A172 (cell line): ENCODE measurements at places on chromosomes 1 and 21. TPM values are rescaled to one million over a fixed set of nuclear protein-coding genes. Genes with fewer than 3 reads are reported as not detected.

TRIM17 gene
- total RNA-seq = not detected in 2 replicates

LYPD8 gene
- 0.46 and 1.4 TPM in 2 replicates for total RNA-seq

OR2L13 gene
- not detected in 2 replicates for total RNA-seq

FAM20B gene
- 44.5 and 51.7 TPM in 2 replicates for total RNA-seq

KRTAP27-1 gene
- total RNA-seq = not detected in 2 replicates

APOBEC4 gene
- total RNA-seq = not detected in 2 replicates

LRRC40 gene
- 41.2 and 46.8 TPM in 2 replicates for total RNA-seq

SEC16B gene
- total RNA-seq = 0.05 and 0.19 TPM in 2 replicates

CASQ2 gene
- total RNA-seq = not detected in 2 replicates

RPTN gene
- total RNA-seq = not detected in 2 replicates

- DNase-seq = no peak
Measured at GRCh38 chr1:42758641-42759040, 8.2 kb downstream of the P3H1 start.

DNA sequence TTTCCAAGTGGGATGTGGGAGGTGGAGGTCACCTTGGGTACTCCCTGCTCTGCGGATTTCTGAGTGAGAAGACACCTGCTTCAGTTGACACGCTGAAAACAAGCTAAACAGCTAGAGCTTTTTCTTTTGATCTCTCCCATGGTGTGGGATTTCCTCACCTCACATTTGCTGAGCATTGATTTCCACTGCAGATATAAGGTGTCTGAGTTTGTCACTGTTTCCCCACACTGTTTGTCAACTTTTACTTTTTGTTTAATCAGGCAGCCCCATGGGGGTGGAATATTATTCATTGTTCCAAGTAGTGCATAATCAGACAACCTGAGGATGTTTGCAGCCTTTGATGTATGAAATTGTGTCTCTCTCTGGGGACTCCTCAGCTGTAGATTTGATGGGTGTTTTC lies 49.5 kb downstream of the FASLG start:
- DNase-seq = no peak

GRCh38 chr1:34759503-34760357 lies at the start of gene GJB4:
GJB4 (plus strand) TSS chr1:34759740; CDS start chr1:34761255, 1,515 bp downstream.
- no peak for DNase-seq

DNA sequence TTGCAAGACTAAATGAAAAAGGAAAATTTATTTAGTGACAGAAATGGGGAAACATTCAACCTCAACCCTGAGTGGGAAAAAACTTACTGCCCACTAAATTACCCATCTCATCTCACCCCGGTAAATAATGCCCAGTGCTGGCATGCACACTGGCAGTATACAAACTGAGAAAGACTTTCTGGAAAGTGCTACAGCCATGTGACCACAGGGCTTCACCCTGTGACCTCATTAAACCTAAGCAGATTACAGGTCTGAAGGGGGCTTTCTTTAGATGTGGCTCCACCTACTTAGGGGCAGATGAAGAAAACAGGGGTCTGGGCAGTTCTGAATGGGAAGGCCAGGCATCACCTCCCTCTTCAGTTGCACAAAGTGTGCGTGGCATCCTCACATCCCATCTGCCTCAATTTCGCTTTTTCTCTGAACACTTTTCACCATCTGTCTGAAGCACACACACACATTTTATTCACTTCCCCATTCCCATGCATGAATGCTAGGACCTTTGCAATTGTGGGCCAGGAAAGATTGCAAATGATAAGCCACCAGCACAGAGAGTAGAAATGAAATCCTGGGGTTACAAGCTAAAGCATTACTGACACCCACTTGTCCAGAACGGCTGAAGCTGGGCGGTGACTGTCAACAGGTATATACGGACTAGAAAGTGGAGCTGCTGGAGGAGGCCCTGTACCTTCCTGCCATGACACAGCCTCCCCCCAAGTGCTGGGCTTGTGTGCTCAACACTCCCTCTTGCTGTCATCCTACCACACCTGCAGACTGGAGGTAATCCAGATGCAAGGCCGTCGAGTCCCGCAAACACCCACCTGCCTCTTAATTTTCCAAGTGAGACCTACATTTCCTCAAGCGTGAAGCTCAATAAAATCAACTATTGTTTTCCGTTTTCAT lies 2.7 kb downstream of the NADK start:
- DNase-seq = no peak

- peak; percentile 8 for DNase-seq
Measured at GRCh38 chr1:118266436-118266835, 81.4 kb upstream of the SPAG17 start.

- DNase-seq = no peak
Measured at GRCh38 chr1:77250126-77250525, 30.9 kb upstream of the PIGK start.

DNA sequence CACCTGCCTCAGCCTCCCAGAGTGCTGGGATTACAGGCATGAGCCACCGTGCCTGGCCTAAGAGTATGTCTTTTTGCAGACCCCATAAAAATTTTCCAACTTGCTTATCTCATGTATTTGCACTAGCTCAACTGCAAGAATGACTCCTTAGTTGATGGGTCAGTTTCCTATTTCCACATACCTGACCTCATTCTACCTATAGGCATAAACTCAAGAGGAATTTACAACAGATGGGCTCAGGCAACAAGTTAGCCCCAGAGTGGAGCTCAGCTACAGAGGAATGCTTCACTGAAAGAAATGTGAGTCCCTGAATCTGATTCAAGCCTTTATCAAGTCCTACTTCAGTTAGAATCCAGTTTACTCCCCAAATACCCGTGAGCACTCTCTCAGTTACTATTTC lies 5.3 kb upstream of the SLC37A1 start:
- no peak for DNase-seq

DNA sequence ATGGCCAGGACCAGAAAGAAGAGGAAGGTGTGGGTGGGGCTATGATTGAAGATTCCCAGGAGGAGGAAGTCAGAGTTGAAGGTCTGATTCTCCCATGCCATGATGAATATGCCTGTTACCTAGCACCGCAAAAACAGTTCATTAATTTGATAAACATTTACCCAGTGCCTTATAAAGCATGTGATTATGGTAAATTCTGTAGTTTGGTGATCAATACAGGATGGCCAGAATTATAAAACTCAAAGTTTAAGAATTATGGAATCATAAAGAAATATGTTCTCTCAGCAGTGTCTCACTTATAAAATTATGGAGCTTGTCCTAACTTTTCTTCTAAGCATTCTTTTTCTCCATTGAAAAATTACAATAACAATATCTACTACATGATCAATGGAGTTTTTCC lies at the start of gene OR2M7:
Gene OR2M7, minus strand, starts transcription at position 101 of the 400 bp plus-strand sequence. Its CDS starts 0 bp downstream, at position 101.
- DNase-seq = no peak

- DNase-seq = no peak
Measured at GRCh38 chr1:34885405-34886247, 26.1 kb upstream of the SMIM12 start.

GRCh38 chr1:227255086-227255732 lies 63.1 kb downstream of the CDC42BPA start:
- no peak for DNase-seq

DNA sequence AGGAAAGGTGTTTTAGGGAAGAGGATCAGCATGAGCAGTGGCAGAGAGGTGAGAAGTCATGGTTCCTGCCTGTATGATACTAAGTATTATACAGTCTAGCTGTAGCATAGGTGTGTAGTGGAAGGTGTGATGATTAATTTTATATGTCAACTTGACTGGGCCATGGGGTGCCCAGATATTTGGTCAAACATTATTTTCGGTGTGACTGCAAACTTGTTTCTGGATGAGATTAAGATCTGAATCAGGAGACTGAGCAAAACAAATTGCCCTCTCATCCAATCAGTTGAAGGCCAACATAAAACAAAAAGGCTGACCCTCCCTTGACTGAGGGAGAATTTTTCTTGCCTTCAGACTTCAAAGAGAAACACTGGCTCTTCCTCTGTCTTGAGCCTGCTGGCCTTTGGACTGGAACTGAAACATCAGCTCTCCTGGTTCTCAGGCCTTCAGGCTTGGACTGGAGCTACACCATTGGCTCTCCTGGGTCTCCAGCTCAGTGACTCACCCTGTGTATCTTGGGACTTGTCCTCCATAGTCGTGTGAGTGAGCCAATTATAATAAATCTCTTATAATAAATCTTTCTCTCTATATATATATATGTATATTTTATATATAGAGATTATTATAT lies 6.8 kb upstream of the CDC42 start:
- no peak for DNase-seq

DNA sequence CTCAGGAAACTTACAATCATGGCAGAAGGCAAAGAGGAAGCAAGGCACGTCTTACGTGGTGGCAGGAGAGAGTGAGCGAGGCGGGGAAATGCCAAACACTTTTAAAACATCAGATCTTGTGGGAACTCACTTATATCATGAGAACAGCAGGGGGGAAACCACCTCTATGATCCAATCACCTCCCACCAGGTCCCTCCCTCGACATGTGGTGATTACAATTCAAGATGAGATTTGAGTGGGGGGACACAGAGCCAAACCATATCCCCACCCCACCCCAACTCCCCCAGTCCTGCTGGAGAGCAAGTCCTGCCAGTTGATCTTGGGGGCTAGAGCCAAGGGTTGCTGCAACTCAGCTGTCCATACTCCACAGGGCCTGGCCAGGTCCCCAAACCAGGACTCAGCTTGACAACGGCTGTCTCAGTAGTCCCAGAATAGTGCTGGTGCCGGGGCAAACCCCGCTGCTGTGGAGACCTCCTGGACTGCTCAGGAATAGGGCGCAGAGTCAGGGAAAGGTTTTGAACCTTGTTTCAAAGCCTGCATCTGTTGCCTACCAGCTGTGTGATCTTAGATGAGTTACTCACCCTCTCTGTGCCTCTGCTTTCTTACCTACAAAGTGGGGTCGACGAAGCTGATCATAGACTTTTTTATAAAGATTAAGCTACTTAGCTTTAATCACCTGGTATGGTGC lies 79.5 kb downstream of the STUM start:
- no peak for DNase-seq

DNA sequence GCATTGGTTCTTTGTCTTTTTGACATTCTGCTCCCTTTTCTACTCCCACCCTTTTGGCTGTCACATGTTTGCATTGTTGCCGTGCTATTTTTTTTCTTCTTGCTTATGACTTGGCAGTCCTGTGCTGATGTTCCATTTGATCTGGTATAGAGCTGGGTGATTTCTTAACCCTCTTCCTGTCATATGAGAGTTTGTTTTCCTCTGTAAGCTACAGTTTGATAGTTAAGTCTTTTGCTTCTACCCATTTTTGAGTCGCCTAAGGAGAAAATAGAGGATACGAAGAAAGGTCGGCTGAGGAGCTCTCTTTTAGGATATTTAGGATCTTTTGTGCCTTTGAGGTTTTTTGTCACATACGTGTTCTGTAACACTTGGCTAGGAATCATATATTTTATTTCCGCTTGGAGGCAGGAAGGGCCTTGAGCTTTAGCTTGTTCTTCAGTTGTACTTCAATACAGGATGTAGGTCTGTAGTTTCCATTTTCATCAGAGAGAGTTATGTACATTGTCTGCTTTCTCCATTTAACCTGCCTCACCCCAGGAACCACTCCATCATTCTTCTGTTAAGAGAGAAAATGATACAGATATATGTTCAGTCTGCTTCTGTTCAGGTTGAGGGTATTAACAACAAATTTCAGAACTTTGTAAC lies 150.7 kb downstream of the BACH1 start:
- DNase-seq = no peak

- DNase-seq = no peak
Measured at GRCh38 chr21:44510109-44510507, 29.9 kb downstream of the KRTAP10-1 start.

GRCh38 chr1:84749427-84749826 lies 59.2 kb upstream of the SSX2IP start:
- no peak for DNase-seq

DNA sequence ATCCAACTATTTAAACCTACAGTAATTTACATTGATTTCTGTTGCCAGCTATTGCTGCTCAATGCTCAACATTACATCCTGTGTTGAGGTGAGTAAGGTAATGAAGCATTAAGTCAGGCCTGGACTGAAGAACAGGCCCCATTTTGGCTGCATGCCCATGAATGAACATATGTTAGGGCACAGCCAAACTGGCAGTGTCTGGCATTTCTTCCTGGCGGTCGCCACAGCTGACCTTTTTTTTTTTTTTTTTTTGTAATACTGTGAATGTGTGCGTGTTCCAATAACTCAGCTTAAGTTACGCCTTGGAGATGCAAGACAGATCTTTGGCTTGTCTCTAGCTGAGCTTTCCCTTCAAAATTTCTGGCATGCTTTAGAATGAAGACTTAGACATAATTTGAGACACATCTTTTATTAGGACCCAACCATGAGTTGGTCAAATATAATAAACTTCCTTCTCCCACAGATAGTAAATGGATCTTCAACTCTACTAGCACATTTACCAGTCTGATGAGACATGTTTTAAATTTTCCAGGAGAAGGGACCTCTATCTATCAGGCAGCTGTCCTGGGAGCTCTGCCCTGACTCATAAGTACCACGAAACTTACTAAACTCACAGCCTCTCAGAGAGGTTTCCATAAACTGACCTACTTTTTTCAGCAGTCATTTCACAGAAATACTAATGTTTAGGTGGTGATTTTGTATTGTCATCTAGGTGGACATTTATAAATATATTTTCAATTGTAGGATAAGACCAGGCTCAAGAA lies 341.1 kb upstream of the RUNX1 start:
- DNase-seq = no peak

DNA sequence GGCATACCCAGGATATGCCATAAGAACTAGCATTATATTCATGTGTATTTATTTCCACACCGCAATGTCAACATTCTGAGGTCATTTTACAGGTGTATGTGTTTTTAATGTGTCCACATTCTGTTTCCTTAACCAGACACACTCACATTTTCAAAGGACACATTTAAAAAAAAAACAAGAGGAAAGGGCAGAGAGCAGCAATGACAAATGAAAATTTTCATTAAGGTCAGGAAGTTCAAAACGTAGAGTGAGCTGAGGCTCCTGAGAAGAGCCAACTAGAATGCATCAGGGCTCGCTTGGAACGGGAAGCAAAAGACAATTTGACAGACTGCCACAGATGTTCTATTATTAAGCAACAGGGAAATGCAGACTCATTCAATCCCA lies 4.8 kb upstream of the GNPAT start:
- DNase-seq = no peak

DNA sequence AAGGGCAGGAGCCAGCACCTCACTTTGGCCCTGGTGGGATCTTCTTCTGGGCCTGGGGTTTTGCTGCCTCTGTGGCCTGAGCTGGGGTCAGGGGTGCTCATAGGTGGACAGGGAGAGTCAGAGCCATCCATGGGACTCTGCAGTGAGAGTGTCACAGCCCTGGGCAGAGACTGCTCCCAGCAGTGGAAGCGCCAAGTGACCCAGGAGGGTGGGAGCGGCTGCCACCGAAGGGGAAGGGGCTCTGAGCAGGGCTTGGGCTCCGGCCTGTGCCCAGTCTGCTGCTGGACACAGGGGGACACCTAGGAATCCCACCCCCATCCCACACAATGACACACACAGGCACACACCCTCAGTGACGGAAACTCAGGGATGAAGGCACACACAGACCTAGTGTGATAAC lies 368 bp downstream of the CLCNKB start:
- no peak for DNase-seq

- no peak for DNase-seq
Measured at GRCh38 chr1:240308096-240308495, 216.4 kb downstream of the FMN2 start.

DNA sequence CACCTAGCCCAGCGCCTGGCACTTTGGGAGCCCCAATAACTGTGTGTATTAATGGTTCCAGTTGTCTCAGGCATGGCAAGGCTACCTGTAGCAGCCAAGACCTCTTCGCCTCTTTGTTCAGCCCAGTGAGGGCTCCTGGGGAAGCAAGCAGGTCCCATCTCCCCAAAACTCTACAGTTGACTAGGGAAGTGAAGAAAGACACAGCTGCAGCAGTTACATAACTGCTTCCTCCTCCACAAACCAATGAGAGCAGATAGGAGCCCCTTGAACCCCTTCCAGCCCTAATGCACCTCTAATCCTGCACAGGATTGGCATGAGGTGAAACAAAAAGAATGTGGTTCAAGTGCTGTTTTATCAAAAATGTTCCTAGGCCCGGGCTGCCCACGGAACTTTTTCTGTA lies 100.5 kb downstream of the SYF2 start:
- no peak for DNase-seq
